HFF-Myc (cell line): ENCODE measurements at places on chromosomes 3 and 15.

- DNase-seq = no peak
These were observed 861.3 kb downstream of the ZPLD1 start for GRCh38 chr3:103295974-103296570.

DNA sequence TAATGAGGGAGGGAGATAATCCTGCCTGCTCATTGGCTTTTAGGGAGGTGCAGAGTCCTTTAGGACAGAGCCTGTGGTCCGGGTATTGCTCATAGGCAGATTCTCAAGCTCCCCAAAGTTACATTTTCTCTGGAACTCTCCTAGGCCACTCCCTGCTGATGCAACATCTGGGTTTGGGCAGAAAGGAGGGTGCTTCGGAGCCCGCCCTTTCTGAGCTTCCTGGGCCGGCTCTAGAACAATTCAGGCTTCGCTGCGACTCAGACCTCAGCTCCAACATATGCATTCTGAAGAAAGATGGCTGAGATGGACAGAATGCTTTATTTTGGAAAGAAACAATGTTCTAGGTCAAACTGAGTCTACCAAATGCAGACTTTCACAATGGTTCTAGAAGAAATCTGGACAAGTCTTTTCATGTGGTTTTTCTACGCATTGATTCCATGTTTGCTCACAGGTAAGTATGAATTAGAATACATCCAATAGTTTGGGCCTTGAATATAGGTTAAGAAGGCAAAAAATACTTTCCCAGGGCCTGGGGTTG is at the start of gene IL20RB:
IL20RB (plus strand) TSS at position 233 of the 538 bp plus-strand sequence; CDS start at position 364, 131 bp downstream.
- no peak for DNase-seq

DNA sequence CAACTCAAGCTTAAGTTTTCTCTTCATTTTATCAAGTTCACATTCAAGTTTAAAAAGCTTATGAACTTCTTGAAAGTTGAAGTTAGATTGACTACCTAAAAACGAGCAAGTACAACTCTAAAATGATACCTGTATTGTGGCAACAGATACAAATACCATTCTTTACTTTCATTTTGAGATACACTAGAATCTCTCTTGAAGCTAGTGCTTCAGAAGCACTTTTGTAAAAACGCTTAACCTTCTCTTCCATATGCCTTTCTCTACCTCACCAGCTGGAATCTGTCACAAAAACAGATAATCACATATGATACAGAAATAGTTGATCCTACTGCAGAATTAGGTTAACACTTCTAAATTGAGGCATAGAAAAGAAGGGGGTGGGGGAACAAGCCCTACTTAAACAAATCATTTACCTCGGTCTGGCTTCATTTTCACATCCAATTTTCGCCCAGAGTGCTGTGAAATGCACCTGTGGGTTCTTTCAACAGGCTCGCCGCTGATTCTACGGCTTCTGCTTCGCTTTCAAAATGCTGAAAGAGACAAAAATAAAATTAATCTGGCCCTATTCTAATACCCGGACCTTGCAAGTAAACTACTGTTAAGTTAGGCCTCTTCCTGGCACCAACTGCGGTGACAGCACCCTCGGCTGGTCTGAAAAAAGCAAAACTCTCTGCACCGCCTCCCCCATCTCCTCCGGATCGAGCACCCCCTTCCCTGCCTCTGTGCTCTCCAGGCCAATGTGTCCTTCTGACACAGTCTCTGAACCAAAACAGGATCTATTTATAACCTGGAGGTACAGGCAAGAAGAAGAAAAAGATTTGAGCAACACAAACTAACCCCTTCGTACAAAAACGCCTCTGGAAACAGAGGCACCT is 1.4 kb downstream of the ATOSA start:
- DNase-seq = peak; percentile 19

- no peak for DNase-seq
These were observed 374.7 kb upstream of the TPRG1 start for GRCh38 chr3:188797045-188797444.

DNA sequence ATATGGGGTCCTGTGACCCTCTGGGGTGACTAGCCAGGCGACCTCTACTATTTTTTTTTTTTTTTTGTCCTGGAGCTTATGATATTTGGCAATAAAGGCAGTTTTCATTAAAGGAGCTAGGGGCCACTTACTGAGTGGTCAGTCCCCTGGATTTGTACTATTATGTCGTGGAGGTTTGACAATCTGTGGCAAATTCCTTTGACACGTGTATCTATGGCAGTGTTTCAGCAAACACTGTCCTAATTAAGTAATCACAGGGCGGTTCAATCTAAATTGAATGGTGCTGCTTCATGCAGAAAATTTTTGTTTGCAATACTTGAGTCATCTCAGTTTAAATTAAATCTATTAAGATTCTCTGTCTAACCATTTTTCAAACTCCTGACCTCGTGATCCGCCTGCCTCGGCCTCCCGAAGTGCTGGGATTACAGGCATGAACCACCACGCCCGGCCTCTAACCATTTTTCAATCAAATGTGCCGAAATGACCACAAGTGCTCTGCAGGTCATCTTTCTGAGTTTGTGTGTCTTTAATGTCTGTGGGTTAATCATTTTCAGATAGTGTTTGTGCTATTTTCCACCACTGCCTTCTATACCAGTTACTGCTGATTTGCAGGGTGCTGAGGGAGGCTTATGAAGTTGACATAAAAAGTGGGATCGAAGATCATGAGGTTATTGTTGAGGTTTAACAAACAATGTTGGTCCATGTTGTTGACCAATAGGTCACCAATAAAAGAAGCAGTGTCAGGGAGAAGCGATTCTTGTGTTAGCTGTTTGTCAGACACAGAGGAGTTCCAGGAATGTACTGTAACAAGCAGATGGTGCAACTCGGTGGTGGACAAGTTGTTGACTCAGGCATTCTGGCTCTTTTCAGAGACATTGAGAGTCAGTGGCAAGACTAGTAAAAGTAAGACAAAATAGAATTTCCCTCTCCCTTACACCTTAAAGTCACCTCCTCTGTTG is 18.6 kb upstream of the SLC2A2 start:
- DNase-seq = peak; percentile 15

- no peak for DNase-seq
These were observed 38.3 kb upstream of the DCUN1D1 start for GRCh38 chr3:183018421-183019192.

GRCh38 chr3:98763076-98763475 is at the start of gene ST3GAL6:
Gene ST3GAL6 (plus strand): TSS chr3:98763340. CDS start chr3:98768441, 5,101 bp downstream.
- DNase-seq = no peak

DNA sequence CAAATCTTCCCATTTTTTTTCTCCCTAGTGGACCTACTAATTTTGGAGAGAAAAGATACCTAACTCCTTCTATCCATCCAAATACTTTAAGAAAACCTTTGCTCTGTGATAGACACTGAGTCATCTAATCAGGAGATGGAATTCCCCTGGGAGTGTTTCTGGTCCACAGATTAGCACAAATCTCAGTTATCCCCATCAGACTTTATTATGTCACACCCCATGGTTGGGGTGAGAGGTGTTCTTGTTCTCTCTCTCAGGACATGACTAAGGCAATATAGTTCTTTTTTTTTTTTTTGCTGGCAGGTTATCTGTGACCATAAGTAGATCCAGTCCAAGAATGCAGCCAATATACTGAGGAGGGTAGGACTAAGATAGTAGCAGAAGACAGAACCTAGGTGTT is 15.8 kb downstream of the SLC9A9 start:
- no peak for DNase-seq

DNA sequence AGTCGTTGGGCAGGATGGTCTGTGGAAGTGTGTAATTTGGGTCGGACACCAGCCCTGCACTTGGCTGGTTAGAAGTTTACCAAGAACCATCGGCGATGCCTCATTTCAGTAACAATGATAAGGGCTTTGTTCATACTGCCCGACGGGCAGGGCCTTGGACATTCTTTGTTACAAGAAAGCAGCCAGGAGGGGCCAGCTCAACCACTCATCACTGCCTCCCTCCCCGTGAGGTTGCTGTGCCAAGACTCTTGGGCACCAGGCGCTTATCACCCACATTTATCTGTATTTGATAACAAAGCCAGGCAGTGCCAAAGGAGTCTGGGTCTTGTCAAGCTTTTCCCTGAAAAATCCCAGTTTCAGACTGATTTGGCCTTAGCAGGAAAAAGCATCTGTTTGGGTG is 235.0 kb downstream of the ADAMTS17 start:
- DNase-seq = no peak

DNA sequence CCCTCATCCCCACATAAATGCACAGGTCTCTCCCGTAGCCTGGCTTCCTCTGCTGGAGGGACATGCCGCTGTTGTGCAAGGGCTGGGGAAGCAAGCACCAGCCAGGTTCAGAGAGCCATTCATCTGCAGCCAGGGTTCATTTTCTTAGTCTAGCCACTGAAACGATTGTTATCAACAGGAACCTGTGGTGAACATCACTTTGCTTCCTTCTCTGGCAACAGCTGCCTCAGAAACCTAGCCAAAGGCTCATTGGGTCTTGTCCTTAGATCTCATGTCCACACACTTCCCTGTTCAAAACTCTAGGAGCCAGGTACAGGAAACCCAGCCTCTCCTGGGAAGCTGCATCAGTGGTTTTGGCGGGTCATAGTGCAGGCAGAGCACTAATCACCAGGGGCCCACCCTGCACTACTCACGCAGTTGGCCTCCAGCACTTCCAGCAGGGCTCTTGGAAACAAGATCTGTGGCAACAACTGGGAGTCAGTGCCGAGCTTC is 47.0 kb downstream of the OXNAD1 start:
- DNase-seq = no peak

DNA sequence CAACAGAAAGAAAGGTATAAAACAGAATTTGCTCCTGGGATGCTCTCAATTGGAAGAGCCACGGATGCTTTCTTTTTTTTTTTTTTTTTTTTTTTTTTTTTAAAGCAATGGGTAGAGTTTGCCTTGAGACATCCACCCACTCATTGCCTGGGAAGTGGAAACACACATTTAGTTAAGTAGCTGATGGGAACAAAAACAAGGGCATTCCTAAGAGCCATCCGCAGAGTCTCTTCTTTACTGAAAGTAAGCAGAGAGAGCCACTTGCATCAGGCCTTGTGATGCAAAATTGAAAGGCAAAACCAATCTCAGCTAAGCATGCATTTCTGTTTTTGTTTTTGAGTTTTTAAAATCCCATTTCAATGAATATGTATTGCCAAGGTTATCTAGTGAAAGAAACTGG is 787.9 kb upstream of the LMCD1 start:
- DNase-seq = no peak

DNA sequence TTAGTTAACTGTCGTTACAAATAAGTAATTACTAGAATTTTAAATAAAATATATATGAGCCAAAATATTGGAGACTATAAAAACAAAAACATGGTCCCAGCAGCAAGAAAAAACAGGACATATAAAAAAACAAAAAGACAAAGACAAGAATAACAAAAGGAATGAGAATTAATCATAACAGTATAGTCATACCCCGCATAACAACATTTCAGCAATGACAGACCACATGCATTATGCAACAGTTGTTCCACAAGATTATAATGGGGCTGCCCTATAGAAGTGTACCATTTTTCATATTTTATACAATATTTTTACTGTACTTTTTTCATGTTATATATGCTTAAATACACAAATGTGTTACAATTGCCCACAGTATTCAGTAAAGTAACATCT is 5.6 kb downstream of the HLTF start:
- DNase-seq = no peak

- DNase-seq = no peak
These were observed 108.7 kb downstream of the RARB start for GRCh38 chr3:25536521-25537391.

GRCh38 chr3:129868912-129869311 is 24.6 kb downstream of the TMCC1 start:
- no peak for DNase-seq

DNA sequence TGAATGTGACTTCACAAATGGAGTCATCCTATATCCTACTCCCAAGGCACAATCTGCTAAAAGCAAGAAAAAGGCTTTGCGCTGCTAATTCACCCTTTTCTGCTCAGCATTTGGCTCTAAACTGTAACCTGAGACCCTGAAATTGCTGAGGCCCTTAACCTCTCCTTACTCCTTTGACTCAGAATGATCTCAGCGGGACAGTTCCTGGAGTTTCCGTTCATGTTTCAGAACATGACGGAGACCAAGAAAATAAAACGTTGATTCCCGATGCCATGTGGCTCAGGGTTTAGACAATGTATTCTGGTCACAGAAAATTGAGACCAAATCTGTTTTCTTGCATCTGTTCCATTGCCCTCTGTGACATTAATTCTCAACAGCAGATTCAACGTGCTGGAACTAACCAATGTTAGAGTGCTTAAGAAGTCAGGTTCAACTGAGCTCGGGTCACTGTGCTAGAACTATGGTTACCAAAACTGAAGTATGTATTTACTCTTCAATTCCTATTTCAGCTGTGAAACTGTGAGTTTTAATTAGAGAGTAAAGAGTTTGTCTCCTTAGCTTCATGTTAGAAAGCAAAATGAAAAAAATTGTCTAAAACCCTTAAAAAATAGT is 45.4 kb upstream of the TMC3 start:
- DNase-seq = no peak

GRCh38 chr3:14520149-14520548 is 20.0 kb downstream of the GRIP2 start:
- no peak for DNase-seq

DNA sequence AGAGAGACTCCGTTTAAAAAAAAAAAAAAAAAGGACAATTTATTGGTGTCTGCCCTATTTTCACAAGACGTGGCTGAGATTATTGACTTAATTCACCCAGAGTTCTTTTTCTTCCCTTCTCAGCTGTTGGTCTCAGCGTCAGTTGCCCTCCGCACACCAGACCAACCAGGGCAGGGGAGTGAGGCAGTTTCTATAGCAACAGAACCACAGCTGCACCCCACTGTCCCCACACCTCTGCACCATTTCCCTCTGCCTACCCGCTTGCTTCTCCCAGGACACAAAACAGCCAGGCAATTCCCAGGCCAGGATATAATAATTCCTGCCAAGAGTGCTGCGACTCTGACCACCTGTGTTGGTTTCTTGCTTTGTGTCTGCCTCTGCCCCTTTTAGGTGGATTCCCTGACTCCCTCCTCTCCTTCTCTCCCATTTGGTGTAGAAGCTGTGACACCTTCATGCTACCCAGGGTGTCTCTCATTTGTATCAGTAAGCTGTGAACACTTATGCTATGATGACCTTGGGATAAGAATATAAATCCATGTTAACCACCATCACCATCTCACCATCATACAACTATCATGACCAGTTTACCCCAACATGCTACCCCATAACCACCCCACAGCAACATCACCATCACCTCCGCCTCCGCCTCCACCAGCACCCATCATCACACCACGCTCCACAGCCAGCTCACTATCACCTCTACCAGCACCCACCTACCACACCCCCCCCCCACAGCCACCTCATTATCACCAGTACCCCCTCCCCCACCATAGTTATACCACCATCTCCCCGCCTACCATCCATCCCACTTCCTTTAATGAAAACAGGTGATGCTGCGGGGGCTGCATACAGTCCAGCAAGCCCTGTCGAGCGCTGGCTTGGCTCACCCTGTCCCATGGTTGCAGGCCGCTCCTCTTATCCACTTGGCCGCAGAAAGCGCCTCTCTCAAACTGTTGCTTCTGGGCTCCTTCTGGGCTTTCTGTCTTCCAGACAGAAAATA is 589 bp downstream of the EPB42 start:
- no peak for DNase-seq

- DNase-seq = no peak
These were observed 34.6 kb upstream of the FGD5 start for GRCh38 chr3:14784087-14784681.

GRCh38 chr3:194306771-194307640 is 44.1 kb downstream of the CPN2 start:
- no peak for DNase-seq

- no peak for DNase-seq
These were observed 27.3 kb downstream of the CCR3 start for GRCh38 chr3:46269556-46269955.

- no peak for DNase-seq
These were observed 9.8 kb upstream of the TXNRD3 start for GRCh38 chr3:126664591-126665214.

- DNase-seq = no peak
These were observed 166.1 kb downstream of the ZNF621 start for GRCh38 chr3:40690749-40691451.
